ENCODE measurements at places on chromosomes 4 and X.

- no peak for DNase-seq
Observed at GRCh38 chr4:48110452-48110978, 23.5 kb downstream of the TXK start.

GRCh38 chrX:68634649-68635227, 12.7 kb upstream of the STARD8 start:
- DNase-seq: no peak

GRCh38 chr4:177097291-177097690, 212.4 kb upstream of the NEIL3 start:
- no peak for DNase-seq

GRCh38 chr4:16032396-16032770, 51.4 kb downstream of the PROM1 start:
- no peak for DNase-seq

DNA sequence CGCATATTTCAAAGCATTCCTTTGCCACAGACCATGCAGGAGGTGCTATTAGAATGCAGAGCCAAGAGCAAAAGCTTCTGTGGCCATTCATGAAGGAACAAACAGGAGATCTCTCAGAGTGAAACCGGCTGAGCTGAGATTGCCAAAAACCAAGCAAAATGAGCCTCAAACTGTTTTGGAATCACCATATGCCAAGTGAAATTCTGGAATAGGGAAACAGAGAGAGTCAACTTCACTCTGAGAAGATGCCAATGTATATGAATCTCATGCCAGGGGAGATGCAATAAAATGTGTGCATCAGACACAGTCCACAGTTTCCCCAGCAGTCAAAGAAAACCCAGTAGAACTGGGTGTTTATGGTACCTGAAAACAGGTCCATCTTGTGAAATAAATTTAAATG, 42.3 kb downstream of the SRPX start:
- no peak for DNase-seq

DNA sequence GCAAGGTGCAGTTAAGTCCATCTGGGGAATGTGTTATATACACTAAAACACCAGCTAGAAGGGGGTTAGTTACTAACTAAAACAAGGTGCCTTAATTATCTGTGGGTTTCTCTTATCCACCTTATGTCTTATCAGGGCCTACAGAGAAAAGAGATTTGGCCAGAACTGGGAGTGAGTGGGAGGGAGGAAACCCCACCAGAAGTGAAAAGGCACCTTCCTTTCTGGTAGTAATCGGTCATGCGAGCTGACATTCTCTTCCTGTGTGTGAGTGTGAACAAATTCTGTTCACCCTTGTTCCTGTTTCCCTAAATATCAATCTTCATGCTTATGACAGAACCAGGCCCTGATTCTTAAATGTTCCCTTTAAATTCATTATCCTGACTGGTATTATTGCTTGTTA, 43.5 kb downstream of the SRPX2 start:
- no peak for DNase-seq

DNA sequence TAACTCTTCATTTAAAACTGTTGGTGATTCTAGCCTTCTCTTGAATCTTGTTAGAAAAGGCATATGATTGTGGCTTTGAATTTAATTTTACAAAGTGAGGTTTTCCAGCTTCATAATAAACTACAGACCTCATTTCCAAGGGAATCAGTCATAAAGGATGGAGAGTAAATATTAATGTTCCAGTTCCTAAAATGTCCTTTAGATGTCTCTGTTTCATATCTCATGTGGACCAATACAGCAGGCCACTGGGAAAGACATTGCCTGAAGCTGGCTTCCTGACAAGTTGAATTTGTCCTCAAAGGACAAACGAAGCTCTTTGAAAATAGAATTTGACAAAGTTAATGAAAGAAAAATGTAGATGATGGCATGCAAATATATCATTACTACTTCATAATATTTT, 125.4 kb downstream of the ZNF330 start:
- no peak for DNase-seq

GRCh38 chrX:103849558-103849957, 17.5 kb upstream of the RAB9B start:
- DNase-seq: no peak

DNA sequence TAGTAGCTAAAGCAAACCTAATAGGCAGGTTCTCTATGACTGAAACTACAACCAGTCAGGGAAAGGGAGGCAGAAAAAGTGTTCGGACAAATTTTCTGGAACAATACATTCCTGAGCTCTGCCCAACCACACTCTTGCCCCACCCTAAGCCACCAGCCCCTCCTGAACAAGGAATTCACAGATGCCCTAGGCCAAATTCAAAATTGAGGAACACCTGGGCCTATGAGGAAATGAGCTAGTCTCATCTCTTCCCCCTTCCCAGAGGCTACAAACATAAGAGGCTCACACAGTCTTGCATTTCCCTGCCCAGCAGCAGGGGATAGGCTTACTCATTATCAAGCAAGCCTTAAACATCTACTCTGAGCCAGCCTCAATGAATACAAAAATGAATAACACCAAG, 284.7 kb downstream of the ZNF674 start:
- no peak for DNase-seq

DNA sequence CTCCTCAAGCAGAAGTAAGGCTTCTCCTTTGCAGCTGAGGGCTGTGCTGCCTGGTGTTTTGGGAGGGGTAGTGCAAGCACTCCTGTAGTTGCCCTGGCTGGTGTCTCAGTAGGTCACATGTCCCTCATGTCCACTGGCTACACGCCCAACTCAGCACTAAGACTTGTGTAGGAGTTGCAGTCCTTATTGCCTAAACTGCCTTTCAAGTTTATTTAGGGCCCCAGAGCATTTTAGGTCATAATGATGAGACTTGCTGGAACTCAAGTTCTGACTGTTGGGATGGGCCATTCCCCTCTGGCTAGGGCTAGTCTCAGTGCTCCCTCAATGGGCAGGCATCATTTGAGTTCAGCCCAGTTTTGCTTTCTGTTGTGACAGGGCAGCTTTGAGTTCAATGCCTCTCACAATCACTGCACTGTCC, 44.1 kb downstream of the PPM1K start:
- no peak for DNase-seq

DNA sequence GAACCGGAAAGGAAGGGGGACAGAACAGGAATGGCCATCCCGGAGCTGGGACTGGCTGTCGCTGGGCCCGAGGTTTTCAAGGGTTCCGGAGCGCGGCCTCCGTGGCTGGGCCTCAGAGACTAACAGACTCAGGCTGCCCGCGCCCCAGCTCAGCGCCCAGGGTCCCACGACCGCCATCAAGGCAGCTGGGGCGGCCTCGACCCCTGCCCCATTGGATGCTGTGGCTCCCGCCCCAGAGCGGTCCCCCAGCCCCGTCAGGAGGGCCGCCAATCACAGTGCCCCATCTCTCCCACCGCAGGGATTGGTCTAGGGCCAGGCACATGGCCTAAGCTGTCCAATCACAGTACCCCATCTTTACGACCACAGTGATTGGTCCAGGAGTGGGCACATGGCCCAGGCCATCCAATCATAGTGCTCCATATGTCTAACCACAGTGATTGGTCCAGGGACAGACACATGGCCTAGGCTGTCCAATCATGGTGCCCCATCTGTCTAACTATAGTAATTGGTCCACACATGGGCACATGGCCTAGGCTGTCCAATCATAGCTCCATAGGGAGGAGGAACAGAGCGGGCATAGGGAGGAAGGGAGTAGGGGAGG, 105.3 kb upstream of the NKX1-1 start:
- peak; percentile 89 for DNase-seq
